NCI-H2029 treated with DMSO at 0.1 percent for 48 hours (cell line): ENCODE measurements at places on chromosomes 3 and 15.
A peak's percentile ranks its signal among the peaks of the same experiment; 100 is the strongest.

GRCh38 chr15:78408355-78408640, 29.7 kb upstream of the IREB2 start:
- no peak for DNase-seq

GRCh38 chr3:124995460-124995994, 60.3 kb downstream of the HEG1 start:
- DNase-seq: peak; percentile 8

DNA sequence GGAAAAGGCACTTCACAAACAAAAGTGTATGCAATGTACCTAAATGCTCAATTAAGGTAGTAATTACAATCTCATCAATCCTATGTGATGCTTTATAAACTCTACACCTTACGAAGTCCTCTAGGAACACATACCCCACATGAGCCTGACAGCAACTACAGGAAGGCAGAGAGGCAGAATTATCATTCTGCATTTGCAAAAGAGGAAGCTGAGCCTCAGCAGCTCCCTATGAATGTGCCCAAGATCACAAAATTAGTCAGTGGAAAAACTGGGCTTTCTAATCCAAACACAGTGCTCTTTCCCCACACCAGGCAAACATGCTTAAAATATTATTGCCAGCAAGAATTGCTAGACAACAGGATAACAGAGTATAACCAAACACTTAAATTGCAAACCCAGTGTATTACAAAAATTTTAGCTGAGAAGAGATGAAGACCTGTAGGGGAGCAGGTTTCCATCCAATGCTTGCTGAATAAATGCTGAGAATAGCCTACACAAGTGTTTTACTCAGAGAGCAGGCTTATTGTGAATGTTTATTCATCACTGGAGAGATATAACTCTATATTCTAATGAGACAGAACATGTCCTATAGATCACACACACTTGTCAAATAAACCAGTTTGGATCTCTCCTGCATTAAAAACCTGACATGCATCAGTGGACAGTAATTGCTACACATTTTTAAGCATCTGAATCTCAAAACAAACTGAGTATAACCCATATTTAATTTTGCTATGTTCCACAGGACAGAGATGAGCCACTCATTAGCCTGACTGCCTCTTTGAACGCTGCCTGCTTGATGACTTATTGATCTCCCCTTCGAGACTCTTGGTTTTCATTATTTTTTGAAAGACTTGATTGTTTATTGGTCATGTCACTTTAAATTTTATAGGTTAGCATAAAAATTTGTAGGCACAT, 62.2 kb downstream of the PLCH1 start:
- DNase-seq: no peak

DNA sequence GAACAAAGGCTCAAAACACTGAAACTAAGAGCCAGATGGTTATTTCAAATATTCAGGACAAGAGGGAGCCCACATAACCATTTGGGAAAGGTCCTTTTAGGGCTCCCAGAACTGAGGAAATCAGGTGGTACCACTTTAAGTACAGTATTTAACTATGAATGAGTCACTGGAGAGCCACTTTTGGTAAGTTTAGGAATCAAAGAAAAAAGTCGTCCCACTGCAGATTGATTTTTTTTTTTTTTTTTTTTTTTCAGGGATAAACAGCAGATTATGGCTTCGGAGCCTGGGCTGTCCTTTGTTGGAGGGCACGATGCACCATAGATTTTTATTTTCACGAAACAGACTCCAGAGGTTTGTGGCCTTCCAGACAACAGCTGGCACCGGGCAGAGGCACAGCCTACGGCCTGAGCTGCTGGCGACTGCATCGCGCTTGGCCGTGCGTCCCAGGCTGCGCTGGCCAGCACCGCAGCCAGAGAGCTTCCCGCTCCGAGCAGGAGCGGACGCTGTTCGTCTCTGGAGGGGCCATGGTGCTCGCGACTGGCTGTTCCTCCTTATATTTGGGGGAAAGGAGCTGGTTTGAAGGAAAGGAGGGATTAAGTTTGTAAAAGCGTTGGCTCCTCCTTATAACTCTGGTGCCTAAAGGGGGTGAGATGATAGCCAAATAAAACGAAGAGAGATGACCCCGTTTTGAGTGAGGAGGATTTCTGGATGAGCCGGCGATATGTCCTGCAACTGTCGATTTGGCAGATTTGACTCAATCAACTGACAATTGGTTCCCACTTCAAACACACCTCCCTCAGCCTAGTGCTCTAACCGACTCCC, 152.9 kb upstream of the GOLIM4 start:
- no peak for DNase-seq

DNA sequence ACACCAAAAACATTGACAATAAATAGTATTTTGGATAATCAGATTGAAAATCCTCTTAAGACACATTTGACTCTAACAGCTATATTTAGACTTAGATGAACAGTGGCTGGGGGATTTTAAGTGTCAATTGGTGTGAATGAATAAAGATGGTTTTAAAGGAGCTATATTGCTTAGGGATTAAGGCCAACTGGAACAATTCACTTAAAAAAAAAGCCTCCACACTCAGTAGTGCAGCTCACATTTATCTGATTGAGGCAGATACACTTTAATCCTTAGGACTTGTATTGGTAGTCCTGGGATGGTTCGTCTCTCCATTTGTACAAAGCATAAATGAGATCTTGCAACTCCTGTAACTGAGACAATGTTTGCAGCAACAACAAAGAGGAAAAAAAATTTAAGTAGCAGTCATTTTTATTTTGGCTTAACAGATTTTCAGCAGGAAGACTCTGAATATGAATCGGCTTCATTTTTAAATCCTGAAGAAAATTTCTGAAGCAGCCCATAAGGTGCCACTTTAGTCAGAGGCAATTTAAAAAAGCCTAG, 112.0 kb downstream of the UACA start:
- DNase-seq: no peak

DNA sequence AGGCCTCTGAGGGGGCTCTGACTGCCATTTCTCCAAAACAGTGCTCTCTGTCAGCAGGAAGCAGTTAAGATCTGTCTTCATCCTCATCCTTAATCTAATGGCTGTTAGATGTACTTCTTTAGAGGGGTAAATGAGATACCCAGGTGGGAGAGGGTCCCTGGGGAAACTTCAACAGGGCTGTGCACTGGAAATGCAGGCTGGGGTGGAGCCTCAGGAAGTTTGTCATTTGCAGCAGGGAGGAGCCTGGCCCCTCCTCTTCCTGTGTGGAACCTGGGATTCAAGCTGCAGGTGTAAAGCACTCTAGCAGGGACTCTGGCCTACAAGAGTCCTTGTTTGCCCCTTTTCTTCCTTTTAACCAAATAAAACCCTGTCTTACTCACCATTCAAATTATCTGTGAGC, 1173.6 kb downstream of the OTOL1 start:
- no peak for DNase-seq

GRCh38 chr15:60272623-60273022, 125.2 kb downstream of the ANXA2 start:
- no peak for DNase-seq

DNA sequence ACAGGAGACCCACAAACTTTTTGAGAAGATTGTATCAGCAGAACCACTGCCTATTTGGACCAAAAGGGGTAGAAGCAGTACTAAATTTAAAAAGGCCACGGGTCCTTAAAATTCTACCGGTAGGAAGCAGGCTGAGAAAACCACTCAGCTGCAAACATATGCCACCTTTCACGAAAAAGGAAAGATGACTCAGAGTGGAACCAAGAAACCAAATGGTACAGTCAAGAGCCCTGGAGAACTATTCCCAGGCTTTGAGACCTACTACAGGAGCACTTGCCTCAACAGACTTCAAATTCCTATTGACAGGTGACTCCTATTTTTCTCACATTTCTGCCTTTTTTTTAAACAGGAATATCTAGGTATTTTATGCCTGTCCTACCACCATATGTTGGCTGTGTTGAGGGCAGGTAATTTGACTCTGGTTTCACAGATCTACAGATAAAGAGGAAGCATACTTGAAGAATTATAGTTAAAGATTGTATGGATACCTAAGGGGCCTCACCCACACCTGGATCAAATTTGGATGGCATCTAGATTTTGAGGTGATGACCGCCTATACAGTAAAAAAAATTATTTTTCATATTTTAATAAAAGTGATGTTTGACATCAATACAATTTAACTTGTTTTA, 10.1 kb downstream of the GOLIM4 start:
- no peak for DNase-seq

GRCh38 chr3:16606398-16606797, 1.2 kb upstream of the DAZL start:
- DNase-seq: no peak

- DNase-seq: no peak
Observed at GRCh38 chr15:56616551-56616950, 116.8 kb downstream of the ZNF280D start.

DNA sequence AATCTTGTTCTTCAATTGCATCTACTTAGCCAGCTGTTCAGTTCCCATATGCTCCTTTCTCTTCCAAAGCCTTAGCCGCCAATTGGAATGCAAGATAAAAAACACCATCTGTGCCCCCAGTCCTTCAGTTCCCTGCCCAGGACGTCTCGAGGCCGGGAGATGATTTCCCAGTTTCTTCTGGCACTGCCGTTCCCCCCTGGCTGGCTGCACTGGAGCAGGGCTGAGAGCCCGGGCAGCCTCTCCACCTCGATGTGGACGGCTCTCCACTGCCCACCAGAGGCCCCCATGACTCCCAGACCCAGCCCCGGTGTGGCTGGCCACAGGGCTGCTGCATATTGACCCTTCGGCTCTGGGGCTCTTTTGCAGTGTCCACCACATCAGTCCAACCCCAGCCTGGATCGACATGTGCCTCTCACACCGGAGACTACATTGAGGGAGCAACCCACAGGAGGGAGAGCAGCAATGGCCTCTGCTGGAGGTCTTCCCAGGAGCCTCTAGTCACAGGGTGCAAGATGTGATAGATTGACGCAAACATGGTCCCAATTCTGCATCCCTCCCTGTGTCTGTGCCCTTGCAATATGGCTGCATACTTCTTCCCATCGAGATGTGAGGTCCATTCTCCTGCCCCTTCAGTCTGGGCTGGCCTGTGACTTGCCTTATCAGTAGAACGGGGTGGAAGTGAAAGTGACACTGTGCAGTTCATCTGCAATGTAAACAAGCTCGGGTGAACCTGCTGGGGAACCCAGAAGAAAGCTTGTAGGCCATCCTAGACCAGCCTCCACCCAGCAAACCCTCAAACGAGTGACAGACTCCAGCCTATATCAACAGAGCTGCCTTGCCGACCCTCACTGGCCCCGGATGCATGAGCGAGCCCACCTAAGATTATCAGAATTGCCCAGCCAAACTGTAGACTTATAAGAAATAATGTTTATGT, 52.3 kb upstream of the PRR20G start:
- DNase-seq: no peak

- DNase-seq: peak; percentile 36
Observed at GRCh38 chr3:127783642-127784160, 38.6 kb downstream of the MGLL start.

GRCh38 chr15:25775317-25775912, 87.7 kb downstream of the ATP10A start:
- no peak for DNase-seq

GRCh38 chr15:39860200-39860599, 59.9 kb downstream of the GPR176 start:
- DNase-seq: no peak

DNA sequence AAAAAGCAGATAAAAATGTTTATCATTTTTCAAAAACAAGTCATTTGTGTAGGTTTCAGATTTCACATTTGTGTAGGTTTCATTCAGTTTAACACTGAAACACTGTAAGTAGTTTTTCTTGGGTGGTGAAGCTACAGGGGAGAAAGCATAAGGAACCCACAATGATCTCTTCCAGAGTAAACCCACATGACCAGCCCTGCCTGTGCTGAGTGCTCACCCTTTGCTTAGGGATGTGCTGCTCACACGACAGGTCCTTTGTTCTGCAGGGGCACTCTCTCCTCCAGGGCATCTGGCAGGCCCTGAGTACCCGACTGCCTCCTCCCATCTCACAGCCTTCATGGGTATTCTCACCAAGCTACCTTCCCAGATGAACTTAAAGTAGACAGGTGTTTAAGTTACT, 28.9 kb downstream of the ZXDC start:
- DNase-seq: no peak

DNA sequence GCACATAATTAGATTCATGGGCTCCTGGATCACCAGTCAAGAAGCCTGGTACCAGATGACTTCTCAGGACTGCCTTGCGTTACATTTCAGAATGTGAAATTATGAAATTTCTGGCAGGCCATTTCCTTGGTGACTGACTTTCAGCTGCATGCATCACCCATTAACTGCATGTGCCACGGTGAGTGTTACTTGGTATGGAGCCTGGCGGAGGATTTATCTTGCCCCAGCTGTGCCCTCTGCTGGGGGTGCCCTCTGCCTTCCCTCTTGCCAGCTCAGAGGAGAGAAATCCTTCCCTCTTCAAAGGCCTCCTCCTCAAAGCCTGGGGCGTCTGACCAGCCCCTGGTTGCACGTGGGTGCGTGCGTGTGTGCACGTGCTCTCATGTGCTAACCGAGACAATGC, 57.7 kb upstream of the CTSH start:
- DNase-seq: no peak
